Endothelial cell of umbilical vein (primary cell): ENCODE measurements at places on chromosomes 12 and 14. TPM values are rescaled to one million over a fixed set of nuclear protein-coding genes. Genes with fewer than 3 reads are reported as not detected.

- H3K36me3 ChIP-seq = no peaks in the 10 kb centered on the region
- no peak overlapping the region for H3K4me3 ChIP-seq
- H3K4me1 ChIP-seq = peaks cover 13% of the 10 kb centered on the region
- H3K27me3 ChIP-seq = no peaks in the 10 kb centered on the region
These were observed 40.5 kb upstream of the TBC1D15 start for GRCh38 chr12:71799106-71799505.

GRCh38 chr14:89498878-89499277 lies 81.8 kb upstream of the FOXN3 start:
- no peak overlapping the region for H3K27ac ChIP-seq
- H3K4me3 ChIP-seq = no peak overlapping the region
- no peaks in the 10 kb centered on the region for H3K4me1 ChIP-seq
- H3K36me3 ChIP-seq = no peaks in the 10 kb centered on the region

DNA sequence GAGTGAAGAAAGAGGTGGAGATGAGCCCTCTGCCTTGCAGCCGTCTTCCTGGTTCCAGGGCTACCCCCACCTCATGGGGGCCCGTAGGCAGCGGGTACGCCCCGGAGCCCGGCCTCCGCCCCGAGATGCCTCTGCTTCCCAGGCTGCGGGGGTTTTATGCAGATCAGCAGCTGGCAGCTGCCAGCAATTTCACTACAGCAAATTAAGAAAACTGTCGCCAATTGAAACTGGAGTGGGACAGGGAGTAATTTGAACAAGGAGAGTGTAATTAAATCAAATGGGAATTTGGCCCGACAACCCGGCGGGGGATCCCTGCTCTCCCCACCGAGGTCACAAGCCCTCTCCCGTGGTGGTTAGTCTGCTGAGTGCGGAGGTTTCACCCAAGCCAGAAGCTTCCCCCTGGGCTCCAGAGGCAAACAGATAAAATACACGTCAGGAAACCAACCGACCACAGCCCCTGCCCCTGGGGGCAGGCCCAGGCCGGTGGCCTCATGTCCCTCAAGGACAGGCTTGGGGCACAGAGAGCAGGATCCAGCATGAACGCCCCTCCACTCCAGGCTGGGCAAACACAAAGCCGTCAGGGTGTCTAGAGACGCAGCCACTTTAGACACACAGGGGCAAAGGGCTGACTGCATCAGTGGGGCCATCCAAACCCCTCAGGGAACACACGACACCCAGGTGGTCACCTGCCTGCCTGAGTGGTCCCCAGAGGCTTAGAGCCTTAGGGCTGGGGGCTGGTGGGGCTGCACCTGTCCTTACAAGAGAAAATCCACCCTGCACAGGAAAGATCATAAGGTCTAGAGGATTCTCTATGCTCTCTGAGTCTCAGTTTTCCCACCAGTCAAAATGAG lies 53.8 kb downstream of the TESC start:
- H3K27me3 ChIP-seq = no peaks in the 10 kb centered on the region
- no peaks in the 10 kb centered on the region for H3K36me3 ChIP-seq
- no peak for DNase-seq
- H3K4me1 ChIP-seq = peaks cover 6% of the 10 kb centered on the region
- no peak overlapping the region for H3K4me3 ChIP-seq

GRCh38 chr14:54693761-54694160 lies 126.8 kb downstream of the SAMD4A start:
- H3K4me1 ChIP-seq = peaks cover 23% of the 10 kb centered on the region
- peaks cover 1% of the 10 kb centered on the region for H3K36me3 ChIP-seq

DNA sequence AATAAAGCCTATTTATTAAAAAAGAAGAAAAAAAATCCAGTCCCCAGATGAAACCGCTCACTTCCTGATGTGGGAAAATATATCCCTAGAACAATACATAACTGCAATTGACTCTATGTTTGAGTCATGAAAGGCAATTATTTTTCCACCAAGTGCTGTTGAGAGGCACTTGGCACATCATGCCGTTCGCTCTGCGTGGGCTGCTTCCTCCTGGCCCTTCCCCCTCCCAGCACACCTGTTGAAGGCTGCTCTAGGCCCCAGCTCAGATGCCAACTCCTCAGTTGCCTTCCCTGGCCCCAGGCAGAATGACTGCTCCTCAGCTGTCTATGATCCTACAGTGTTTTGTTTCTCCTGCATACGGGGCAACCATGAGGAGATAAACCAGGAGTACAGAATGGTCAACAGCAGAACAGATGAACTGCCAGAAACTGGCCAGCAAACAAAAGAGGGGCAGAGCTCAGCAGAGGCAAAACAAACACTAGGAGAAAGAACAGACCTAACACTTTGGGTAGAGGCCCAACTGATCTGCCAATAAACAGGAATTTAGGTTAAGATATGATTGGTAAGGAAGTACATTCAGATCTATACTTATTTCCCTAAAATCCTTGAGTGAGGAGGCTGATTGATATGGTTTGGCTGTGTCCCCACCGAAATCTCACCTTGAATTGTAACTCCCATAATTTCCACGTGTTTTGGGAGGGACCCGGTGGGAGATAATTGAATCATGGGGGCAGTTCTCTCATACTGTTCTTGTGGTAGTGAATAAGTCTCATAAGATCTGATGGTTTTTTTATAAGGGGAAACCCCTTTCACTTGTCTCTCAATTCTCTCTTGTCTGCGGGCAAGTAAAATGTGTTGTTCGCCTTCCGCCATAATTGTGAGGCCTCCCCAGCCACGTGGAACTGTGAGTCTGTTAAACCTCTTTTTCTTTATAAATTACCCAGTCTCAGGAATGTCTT lies 58.6 kb downstream of the SLC38A1 start:
- DNase-seq = peak; percentile 85
- no peaks in the 10 kb centered on the region for H3K27me3 ChIP-seq
- H3K36me3 ChIP-seq = peaks cover 17% of the 10 kb centered on the region
- no peak overlapping the region for H3K4me3 ChIP-seq

DNA sequence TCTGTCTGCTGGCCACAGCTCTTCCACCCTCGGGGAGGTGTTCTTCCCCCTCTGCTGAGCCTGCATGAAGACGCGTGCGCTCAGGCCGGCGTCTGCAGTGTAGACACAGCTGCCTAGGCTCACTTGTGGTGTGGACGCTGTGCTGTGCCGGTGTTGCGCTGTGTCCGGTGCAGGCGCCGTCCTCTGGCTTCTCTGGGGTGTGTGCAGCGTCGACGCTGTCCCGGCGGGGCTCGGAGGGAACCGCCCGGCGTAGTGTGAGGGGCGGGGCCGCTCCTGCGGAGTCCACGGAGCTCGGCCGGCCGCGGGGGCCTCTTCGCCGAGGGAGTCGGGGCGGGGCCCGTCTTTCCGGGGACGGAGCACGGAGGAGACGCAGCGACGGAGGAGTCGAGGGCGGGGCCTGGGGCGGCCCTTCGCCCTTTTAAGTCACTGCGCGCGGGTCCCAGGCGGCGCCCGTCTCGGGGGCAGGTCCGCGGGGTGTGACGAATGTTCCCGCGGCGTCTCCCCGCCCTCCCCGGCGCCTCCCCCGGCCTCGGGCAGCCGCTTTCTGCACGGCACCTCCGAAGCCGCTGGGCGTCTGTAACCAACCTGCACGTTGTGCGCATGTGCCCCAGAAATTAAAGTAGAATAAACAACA lies 45.2 kb downstream of the NOC4L start:
- H3K27me3 ChIP-seq = no peaks in the 10 kb centered on the region
- DNase-seq = peak; percentile 77
- H3K27ac ChIP-seq = no peak overlapping the region
- H3K36me3 ChIP-seq = no peaks in the 10 kb centered on the region
- H3K4me3 ChIP-seq = peak overlapping the region; percentile 44
- peaks cover 8% of the 10 kb centered on the region for H3K4me1 ChIP-seq

DNA sequence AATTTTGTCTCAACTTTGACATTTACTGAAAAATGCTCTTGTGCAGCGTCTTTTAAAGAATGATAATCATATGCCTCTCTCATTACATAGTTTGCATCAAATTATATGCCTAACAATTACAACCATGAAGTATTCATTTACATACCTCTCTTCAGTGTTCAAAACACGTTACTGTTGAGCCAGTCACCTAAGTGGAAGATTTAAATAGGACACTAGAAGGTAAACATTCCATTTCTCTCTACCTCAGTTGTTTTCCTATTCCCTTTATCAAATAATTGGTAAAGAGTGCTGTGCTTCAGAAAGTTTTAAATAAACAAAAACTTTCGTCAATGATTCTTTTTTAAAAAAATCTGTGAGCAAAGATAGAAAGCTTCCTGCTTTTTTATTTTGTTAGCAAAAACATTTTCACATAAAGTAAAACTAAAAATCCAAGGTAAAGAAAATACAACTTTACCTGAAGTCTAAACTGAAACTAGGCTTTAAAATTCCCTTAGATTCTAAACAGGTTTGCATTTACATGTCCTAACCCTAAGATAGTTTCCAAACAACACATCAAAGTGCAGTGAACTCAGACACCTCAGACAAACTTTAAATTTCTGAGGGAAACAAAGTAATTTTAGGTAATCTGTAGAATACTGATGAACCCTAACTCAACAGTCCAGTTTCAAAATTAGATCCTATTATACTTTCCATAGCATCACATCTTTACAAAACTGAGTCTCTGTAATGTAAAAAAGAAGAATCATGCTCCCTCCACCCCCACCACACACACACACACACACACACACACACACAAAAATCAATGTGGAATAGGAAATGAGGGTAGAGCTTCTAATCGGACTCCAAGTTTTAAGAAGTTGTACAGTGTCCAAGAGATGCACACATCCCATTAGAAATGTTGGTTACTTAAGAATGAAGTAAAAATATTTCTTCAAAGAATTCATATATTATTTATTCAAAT lies 46.2 kb downstream of the PAWR start:
- no peaks in the 10 kb centered on the region for H3K36me3 ChIP-seq
- no peaks in the 10 kb centered on the region for H3K27me3 ChIP-seq
- no peak overlapping the region for H3K4me3 ChIP-seq
- no peaks in the 10 kb centered on the region for H3K4me1 ChIP-seq
- no peak overlapping the region for H3K27ac ChIP-seq

DNA sequence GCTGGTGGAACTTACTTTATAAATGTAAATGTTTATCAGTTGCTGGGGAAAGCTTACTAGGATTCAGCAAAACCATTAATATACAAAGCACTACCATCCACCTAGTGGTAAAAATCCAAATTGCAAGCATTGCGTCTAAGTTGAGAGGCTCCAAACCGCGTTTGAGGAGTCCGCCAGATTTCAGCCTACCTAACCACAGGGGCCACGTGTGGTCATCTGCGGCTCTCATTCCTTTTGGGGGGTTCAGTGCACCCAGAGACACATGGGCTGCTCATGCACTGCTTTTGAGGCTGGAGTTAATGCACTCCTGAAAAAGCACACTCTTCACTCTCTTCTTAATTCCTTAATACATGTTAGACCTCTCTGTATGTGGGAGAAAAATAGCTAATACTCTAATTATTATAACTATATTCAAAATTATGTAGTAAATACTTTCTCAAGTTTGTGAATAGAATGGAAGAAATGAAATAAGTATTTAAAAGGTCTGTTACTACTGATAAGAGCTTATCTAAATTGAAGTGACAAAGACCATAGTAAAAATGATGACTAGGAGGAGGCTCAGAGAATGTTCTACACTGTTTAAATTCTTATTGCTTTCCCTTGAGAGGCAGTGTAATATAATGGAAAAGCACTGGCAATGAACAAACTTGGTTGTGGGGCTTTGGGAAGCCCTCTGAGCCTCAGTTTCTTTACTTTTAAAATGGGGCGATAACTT lies 41.4 kb upstream of the MANSC4 start:
- H3K27ac ChIP-seq = peak overlapping the region; percentile 99
- DNase-seq = peak; percentile 89

The WNT1 gene
- not detected in 2 replicates for total RNA-seq

DNA sequence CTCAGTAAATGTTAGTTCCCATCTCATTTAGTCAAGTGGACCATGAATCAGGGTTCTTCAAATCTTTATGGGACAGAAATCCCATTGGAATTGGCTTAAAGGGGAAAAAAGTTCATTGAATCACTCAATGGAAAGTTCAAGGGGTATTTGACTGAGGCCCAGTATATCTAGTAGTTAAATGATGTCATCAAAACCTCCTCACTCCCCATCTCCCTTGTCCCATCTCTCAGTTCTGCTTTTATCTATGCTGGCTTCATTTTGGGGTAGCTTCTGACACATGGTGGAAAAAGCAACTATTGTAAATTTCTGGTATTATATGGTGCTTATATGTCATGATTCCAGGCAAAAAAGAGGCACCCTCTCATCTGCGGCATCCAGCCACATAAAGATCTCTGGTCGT lies 51.9 kb downstream of the DAAM1 start:
- H3K4me3 ChIP-seq = no peak overlapping the region
- no peaks in the 10 kb centered on the region for H3K4me1 ChIP-seq
- no peak overlapping the region for H3K27ac ChIP-seq
- no peaks in the 10 kb centered on the region for H3K27me3 ChIP-seq
- no peak for DNase-seq
- H3K36me3 ChIP-seq = no peaks in the 10 kb centered on the region

- no peak overlapping the region for H3K4me3 ChIP-seq
- no peaks in the 10 kb centered on the region for H3K36me3 ChIP-seq
- no peak overlapping the region for H3K27ac ChIP-seq
- no peaks in the 10 kb centered on the region for H3K4me1 ChIP-seq
- DNase-seq = no peak
These were observed 45.3 kb downstream of the FSCB start for GRCh38 chr14:44461811-44462210.

DNA sequence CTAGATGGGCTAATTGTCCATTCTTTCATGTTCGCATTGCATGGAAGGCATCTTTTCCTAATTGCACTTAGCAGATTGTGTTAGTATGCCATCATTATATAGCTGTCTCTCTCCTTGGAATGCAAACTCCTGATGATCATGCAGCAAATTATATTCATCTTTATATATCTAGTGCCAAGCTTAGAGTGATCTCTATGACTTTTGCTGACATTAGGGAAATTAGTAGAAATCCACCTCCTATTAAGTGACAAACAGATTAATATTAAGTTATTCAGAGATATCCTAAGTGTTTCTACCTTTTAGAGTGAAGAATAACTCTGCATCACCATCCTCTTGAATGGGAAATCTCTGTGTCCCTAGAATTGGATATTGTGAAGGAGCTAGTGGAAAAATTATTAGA lies 185.6 kb downstream of the FOXG1 start:
- H3K27ac ChIP-seq = no peak overlapping the region
- H3K4me3 ChIP-seq = no peak overlapping the region
- no peaks in the 10 kb centered on the region for H3K27me3 ChIP-seq
- H3K36me3 ChIP-seq = no peaks in the 10 kb centered on the region
- H3K4me1 ChIP-seq = no peaks in the 10 kb centered on the region

DNA sequence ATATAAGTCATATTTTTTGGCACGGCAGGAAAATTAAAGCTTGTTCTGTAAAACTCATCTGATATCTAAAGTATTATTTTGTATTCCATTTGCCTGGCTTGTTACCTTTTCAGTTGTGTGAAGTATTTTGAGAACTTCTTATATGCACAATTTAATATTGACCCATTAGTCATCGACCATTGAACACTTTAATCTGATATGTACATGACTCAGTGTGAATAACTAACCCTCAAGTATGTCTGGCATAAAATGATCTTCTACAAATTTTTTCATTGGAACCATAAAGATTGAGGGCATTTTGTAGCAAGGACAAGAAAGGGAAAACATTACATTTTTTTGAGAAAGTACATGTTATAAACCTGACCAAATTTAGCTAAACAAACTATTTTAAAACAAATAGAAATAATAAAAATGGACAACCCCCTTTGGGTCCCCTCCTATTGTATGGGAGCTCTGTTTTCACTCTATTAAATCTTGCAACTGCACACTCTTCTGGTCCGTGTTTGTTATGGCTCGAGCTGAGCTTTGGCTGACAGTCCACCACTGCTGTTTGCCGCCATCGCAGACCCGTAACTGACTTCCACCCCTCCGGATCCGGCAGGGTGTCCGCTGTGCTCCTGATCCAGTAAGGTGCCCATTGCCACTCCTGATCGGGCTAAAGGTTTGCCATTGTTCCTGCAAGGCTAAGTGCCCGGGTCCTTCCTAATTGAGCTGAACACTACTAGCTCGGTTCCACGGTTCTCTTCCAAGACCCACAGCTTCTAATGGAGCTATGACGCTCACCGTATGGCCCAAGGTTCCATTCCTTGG lies 118.8 kb downstream of the SLC6A15 start:
- no peaks in the 10 kb centered on the region for H3K4me1 ChIP-seq
- DNase-seq = no peak
- H3K27me3 ChIP-seq = no peaks in the 10 kb centered on the region

The IL22 gene
- not detected in 2 replicates for total RNA-seq
